ENCODE measurements at places on chromosomes 2 and 18.

DNA sequence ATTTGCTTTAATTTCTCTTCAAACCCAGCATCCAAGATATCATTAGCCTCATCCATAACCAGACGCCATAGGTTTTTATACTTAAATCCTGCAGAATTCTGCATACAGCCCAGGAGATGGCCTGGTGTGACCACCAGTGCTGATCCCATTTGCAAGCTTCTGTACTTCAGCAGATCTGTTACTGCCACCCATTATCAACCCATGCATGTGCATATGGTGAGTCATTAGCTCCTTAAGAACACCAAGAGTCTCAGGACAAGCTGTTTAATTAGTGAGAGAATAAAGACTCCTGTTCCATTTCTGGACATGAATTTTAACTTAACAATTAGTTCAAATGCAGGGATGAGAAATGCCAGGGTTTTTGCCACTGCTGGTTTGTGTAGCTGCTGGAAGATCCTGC lies 110.7 kb upstream of the TANK start:
- no peak for DNase-seq

DNA sequence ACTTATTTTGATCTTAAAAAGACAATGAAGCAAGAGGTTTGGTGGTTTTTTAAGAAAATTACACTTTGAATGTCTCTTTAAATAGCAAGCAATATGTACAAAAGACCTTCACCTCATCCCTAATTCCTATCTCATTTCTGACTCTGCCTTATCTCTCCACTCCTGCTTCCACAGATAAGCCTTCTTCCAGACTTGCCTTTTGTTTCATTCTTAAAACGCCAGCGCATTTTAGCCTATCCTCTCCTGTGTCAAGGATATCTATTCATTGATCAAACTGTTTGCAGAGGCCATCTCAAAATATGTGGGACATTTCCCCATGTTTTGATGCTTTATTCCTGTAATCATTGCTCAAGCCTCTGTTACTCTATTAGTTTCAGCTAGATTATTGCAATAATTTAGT lies 562.5 kb downstream of the PARD3B start:
- no peak for DNase-seq

- DNase-seq, result no peak
These were observed 961.3 kb upstream of the CELF4 start for GRCh38 chr18:38526922-38527321.

DNA sequence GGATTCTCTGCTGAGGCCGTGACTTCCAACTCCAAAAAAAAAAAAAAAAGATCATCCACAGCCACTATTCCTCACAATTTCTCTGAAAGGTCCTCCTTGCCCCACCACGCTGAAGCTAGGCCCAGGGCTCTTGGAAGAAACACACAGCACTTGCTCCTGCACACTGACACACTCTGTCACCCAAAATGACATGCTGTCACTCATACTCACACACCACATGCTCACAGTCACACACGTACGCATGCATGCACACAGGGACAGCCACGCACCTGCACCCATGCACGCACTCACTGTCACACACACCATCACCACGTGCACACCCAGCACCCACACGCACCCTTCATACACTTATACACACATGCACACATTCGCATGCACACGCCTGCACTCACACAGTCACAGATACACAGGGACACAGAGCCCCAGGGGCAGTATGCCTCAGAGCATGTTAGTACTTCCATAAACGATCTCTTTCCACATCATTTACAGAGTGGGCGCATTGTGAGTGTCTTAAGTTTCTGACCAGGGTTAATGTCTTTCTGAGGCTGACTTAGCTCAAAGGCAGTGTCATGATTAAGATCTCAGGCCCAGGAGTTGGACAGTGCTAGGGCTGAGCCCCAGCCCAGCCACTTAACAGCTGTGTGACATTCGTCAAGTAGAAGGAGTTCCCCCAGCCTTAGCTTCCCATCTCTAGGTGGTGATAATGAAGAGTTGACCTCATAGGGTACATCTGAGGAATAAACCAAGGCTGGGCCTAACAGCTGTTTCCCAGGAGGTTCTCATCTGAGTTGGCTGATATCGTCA lies 93.4 kb downstream of the GLI2 start:
- DNase-seq, result no peak
